NCI-H2171 (cell line): ENCODE measurements at places on chromosomes 12 and 14.

DNA sequence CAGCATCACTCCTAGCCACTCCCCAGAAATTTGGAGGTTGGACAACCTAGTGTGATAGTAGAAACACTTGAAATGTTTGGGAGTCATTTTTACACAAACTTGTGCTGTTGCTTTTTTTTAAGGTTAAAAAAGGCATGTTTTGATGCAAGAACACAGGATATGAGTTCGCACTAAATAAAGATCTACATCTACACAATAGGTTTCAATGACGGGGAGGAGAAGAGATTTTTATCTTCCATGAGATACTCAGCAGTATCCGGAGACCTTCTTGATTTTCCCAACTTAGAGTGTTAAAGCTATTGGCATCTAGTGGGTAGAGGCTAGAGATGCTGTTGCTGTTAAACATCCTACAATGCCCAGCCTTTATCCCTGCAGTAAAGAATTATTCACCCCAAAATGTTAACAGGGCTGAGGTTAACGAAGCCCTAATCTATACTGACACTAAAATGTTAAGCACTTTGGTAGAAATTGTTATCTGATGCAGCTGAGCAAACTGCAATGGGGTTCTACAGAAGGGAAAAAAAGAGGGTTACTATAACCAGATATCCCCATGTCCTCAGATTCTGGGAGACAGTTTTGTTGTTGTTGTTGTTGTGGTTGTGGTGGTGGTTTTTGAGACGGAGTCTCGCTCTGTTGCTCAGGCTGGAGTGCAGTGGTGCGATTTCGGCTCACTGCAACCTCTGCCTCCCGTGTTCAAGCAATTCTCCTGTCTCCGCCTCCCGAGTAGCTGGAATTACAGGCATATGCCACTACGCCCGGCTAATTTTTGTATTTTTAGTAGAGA lies 14.0 kb upstream of the PCNX1 start:
- no peak for DNase-seq

DNA sequence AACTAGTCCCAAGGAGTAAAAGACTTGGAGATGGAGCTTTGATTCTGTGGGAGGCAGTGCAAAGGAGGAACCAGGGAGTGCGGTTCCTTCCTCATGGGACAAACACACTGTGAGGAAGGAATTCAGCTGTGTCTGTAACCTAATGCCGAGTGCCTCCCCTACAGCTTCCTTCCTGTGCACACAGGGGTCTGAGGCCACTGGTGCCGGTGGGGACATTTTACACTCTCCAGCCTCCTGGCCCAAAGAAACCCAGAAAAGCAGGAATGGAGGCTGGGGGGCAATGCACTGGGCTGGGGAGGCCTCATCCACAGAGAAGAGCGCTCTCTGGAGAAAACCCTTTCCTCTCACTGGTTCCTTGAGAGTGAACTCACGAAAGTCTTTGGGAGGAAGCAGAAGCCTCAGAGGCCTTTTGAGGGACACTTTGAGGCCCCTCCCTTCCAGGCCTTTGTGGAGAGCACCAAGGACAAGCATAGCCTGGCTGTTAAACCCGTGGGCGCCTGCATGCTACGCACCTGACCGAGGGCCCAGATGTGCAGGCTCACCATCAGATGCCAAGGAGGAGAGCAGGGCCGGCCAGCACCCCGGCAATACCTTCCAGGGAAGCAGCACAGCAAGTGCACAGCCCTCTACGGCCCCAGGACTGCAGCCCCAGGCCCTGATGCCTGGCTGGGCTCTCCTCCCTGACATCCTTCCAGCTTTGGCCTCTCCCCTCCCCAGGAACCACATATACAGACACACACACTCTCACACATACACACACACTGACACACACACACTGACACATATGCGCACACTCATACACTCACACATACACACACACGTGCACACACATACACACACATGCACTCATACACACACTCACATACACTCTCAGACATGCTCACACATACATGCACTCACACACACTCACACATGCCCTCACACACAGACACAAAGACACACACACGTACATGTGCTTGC lies 52.0 kb downstream of the NFKBIA start:
- no peak for DNase-seq

GRCh38 chr12:54133772-54134375 lies 54.9 kb downstream of the SMUG1 start:
- DNase-seq, result no peak

DNA sequence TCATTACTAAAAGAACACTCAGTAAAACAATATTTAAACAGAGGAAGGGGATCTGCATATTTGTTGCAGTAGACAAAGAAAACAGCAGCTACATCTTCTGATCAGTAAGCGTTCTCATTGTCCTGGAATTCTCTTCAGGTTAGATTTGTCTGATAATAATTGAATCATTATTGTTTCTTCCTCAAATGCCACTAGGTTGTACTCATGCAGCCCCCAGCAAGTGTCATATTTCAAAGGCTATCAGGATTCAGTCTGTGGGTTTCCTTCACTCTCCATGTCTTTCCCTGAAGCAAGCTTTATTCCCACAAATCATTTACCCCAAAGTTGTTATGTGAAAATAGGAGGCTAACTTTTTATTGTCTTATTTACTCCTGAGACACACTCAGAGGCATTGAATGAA lies 14.7 kb downstream of the PIK3C2G start:
- no peak for DNase-seq

GRCh38 chr14:97350894-97351731 lies 553.9 kb downstream of the VRK1 start:
- no peak for DNase-seq

- DNase-seq, result no peak
Measured at GRCh38 chr12:100718187-100718586, 76.4 kb upstream of the ANO4 start.

GRCh38 chr12:69405566-69405865 lies 46.0 kb downstream of the YEATS4 start:
- DNase-seq, result no peak

DNA sequence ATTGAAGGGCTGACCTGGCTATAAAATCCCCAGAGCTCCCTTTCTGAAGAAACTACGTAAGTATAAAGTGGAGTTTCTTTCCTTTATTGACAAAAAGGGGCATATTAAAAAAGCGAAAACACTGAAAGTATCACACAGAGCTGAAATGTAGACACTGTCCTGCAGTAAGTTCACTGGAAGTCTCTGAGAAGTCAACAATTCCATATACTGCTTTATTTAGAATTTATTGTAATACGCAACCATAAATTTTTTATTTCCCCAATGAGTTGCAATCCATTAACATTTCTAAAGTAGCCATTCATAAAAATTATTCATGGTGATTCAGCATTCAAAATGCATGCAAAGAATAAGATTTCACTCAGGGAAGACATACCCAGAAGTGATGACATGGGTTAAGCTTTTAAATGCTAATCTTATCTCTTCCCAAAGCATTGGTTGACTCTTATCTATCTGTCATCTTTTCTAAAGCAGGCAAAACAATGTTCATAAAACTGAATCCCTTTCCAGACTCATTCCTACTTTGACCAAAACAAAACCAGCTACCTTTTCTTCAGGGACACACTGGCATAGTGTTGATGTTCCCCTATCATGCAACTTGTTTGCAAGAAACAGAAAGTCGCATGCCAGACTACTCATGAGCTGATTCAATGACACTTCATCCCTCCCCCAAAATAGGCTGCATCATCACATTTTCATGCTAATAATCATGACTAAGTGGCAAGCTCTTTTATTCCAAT lies 17.3 kb downstream of the KITLG start:
- no peak for DNase-seq

DNA sequence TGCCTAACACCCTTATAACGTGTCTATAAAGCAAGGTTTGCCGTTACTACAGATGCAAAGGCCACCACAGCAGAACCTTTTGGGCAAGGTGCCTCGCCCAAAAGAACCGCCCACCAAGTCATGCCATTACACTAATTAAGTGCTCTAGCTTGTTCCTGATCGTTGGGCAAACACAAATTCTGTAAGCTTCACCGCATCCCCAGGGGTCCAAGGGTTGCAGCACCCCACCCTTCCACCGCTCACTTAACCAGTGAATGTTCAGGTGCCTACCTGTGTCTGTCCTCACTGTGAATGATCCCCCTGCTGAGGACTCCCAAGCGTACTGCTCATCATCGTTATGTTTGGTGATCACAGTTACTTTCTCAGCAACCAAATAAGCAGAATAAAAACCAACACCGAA lies 1.4 kb downstream of the HSP90AA1 start:
- DNase-seq, result no peak

- DNase-seq, result no peak
Measured at GRCh38 chr14:91387169-91387835, 30.3 kb downstream of the CCDC88C start.

DNA sequence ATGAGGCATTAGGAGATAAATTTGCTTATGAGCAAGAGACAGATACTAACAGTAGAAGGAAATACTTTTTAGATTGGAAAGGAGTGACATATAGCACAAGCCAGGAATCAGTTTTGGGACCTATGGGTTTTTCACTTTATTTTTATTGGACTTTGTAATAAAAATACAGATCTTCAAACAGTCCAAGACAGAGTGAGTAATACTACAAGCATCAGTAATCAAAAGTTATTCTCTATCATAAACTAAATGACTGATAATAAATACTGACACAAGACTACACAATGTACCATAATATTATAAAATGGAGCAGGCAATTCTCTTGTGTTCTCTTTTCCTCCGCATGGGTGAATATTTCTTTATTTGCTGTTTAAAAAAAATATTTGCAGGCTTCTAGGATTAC lies 85.8 kb downstream of the DERA start:
- DNase-seq, result no peak

GRCh38 chr12:132921685-132922084 lies 34.3 kb upstream of the CHFR start:
- no peak for DNase-seq

DNA sequence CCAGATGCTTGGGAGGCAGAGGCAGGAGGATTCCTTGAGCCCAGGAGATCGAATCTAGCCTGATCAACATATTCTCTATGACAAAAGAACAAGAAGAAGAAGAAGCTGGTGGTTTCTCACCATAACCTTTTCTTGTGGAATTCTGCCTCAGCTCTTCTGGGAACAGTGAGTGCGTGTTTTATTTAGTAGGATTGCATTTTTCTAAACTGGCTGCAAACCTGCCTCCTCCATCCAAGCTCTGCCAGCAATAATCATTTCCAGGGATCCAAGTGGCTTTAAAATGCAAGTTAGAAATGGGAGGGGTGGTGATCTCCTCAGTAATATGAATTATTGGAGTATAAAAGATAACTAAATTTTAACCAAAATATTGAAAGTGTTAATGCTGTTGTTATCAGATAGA lies 46.1 kb upstream of the MMP17 start:
- no peak for DNase-seq

DNA sequence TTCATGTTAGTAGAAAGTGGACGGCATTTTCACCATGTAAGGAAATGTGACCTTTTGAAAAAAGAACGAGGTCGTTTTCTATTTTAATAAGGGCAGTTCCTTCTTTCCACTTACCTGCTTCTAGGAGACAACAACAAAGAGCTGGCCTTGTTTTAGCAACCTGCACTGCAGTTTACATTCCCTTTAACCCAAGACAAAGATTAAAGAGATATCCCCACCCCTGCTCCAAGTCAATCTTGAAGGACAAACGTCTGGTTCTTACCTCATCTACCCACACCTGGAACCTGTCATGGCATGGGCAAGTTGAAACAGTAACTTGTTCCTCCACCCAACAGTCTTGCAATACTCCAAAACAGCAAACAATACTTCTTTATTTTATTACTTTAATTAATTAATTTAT lies 32.7 kb downstream of the ZCCHC8 start:
- no peak for DNase-seq

- no peak for DNase-seq
Measured at GRCh38 chr12:111807232-111807631, 34.8 kb upstream of the MAPKAPK5 start.

DNA sequence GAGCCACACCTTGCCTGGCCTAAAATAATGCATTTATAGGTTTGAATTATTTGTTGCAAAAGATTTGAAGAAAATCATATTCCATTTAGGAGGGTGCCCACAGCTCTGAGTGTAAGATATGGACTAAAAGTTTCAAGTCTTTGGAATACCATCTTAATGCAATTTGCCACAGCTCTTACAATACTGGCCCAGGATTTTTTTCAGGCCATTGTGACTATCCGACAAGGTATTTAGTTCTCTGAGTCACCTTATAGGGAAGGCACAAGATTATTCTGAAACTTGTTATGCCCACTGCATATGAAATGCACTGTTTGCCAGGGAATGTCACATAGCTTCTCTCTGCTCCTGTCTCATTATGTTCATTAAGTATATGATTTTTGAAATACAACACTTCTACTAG lies 29.6 kb upstream of the SLC6A13 start:
- no peak for DNase-seq

GRCh38 chr12:91040096-91040755 lies 17.6 kb downstream of the KERA start:
- no peak for DNase-seq

GRCh38 chr12:22164139-22164538 lies 118.1 kb downstream of the CMAS start:
- DNase-seq, result no peak

DNA sequence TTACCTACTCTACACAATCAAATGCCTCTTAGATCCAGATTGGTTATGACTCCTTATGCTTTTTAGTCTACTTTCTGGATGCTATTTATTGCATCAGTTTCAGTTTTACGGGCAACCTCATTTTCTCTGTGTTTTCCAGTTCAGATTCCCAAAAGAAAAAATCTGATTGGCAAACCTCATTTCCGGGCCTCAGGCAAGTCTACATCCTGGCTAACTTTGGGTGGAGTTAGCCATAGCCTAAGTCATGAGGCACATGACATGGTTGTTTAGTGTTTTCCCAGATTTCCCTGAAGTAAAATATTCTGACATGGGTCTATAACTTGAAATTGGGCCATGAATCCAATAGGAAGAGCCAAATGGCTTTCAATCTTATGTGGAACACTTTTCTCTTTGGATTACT lies 339.7 kb downstream of the NUAK1 start:
- no peak for DNase-seq

GRCh38 chr12:1391722-1392121 lies 202.7 kb downstream of the FBXL14 start:
- DNase-seq, result no peak

GRCh38 chr12:25970082-25970481 lies 11.6 kb downstream of the RASSF8 start:
- no peak for DNase-seq

- peak; percentile 38 for DNase-seq
Measured at GRCh38 chr12:115916910-115917668, 360.4 kb downstream of the MED13L start.
